ENCODE measurements at places on chromosomes 7 and 10. TPM values are rescaled to one million over a fixed set of nuclear protein-coding genes. Genes with fewer than 3 reads are reported as not detected.

DNA sequence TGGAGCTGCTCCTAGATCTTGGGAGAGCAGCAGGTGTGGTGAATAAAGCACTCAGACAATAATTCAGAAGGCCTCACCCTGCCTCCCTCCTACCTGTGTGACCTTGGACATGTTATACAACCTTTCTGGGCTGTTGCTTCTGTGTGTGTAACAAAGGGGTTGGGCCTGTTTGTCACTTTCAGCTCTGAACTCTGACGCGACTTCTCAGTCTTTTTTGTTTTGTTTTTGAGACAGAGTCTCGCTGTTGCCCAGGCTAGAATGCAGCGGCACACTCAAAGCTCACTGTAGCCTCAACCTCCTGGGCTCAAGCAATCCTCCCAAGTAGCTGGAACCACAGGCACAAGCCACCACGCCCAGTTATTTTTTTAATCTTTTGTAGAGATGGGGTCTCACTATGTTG lies 89.3 kb downstream of the DNMBP start:
- no peak for DNase-seq

GRCh38 chr7:37363536-37364491 lies 84.8 kb downstream of the ELMO1 start:
- no peak for DNase-seq

GRCh38 chr7:76333511-76334101 lies 25.2 kb downstream of the YWHAG start:
- DNase-seq: no peak

GRCh38 chr7:44145969-44146911 lies 5.1 kb upstream of the MYL7 start:
- peak; percentile 48 for DNase-seq

DNA sequence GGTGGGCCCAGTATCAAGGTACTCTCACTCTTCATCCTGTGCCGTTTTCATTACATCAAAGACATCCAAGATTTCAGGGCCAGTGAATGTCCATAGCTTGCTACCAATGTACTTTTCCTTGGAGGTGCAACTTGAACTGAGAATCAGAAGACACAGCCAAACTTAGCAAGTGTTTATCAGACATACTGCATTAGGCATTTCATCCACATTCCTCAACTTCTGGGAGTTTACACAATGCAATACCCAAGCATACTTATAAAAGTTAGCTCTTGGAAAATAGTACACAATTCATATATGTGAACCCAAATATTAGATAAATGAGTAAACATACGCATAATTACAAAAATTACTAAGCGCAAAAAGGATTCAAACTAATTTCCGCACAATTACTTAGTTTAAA lies 216.3 kb upstream of the RHOBTB1 start:
- DNase-seq: no peak

GRCh38 chr7:146902728-146903127 lies 786.1 kb downstream of the CNTNAP2 start:
- DNase-seq: no peak

GRCh38 chr7:32316839-32317238 lies 173.3 kb downstream of the LSM5 start:
- DNase-seq: no peak

The AASS gene
- 47.2 TPM for total RNA-seq

The FFAR4 gene
- 1.3 TPM for total RNA-seq

The CUTC gene
- 16.7 TPM for total RNA-seq

The FAM237B gene
- total RNA-seq: not detected
